NCI-H510A treated with DMSO at 0.1 percent for 48 hours (cell line): ENCODE measurements at places on chromosomes 11 and 22.

DNA sequence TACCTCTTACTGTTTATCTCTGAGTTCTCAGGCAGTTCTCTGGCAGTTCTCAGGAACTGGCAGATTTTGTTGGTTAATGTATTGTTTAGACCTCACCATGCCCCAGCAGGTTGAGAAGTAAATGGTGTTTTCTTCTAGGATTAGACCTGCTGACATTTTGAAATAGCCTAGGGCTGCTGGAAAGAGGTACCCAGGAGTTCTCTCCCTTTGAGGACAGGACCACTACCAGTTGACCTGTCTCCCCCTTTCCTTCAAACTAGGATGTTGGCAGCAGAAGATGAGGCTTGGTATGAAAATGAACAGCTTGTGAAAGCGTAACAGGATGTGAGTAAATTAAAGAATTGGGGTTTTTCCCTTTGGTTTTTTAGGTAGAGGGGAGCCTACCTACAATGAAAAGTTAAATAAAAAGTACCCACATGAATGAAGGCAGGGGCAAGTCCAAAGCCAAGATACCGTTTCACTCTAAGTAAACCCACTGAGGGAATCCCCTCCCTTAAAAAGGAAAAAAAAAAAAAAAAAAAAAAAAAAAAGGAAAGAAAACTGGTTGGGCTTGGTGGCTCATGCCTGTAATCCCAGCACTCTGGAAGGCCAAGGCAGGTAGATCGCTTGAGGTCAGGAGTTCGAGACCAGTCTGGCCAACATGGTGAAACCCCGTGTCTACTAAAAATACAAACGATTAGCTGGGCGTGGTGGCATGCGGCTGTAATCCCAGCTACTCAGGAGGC is 96.2 kb downstream of the PDHX start:
- no peak for DNase-seq

DNA sequence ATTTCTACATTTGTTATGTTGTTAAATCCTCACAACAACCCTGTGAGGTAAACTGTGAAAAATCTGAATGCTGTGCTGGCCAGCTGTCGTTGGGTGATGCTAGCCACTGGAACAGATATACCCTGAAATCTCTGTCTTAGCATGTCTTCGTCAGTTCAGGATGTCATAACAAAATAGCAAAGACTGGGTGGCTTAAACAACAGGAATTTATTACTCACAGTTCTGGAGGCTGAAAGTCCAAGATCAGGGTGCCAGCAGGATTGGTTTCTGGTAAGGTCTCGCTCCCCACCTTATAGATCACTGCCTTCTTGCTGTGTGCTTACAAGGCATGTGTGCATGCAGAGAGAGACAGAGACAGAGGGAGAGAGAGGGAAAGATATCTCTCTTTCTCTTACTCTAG is 211.7 kb downstream of the C11orf91 start:
- no peak for DNase-seq

DNA sequence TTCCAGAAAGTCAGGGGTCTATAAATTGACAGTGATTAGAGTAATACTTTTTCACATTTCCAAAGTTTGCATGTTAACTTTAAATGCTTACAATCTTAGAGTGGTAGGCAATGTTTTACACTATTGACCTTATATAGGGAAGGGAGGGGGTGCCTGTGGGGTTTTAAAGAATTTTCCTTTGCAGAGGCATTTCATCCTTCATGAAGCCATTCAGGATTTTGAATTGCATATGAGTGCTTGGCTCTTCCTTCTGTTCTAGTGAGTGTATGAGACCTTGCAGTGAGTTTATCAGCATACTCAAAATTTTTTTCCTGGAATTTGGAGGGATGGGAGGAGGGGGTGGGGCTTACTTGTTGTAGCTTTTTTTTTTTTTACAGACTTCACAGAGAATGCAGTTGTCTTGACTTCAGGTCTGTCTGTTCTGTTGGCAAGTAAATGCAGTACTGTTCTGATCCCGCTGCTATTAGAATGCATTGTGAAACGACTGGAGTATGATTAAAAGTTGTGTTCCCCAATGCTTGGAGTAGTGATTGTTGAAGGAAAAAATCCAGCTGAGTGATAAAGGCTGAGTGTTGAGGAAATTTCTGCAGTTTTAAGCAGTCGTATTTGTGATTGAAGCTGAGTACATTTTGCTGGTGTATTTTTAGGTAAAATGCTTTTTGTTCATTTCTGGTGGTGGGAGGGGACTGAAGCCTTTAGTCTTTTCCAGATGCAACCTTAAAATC is 5.3 kb downstream of the MALAT1 start:
- no peak for DNase-seq

- DNase-seq: peak; percentile 6
Observed at GRCh38 chr11:9747828-9748227, 84.0 kb downstream of the SWAP70 start.

- no peak for DNase-seq
Observed at GRCh38 chr11:103683576-103683975, 352.9 kb upstream of the DDI1 start.

DNA sequence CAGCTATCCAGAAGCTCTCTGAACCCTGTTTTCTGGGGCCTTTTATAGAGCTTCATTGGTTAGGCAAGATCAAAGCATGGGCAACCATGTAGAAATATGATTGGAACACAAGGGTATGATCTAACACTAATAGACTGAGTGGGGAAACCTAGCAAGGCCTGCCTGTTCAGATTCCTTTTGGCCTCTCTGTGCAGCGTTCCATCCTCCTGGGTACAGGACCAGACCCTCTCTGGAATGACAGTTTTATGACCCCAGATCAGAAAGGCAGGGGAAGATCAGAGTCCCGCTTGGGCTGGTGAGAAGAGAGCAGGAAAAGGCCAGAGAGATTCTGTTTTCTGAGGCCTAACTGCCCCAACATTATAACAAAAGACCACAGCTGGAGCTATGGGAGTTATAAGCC is 36.7 kb upstream of the VWA5A start:
- DNase-seq: no peak

GRCh38 chr22:45421349-45422055 is 8.0 kb downstream of the RIBC2 start:
- DNase-seq: no peak

DNA sequence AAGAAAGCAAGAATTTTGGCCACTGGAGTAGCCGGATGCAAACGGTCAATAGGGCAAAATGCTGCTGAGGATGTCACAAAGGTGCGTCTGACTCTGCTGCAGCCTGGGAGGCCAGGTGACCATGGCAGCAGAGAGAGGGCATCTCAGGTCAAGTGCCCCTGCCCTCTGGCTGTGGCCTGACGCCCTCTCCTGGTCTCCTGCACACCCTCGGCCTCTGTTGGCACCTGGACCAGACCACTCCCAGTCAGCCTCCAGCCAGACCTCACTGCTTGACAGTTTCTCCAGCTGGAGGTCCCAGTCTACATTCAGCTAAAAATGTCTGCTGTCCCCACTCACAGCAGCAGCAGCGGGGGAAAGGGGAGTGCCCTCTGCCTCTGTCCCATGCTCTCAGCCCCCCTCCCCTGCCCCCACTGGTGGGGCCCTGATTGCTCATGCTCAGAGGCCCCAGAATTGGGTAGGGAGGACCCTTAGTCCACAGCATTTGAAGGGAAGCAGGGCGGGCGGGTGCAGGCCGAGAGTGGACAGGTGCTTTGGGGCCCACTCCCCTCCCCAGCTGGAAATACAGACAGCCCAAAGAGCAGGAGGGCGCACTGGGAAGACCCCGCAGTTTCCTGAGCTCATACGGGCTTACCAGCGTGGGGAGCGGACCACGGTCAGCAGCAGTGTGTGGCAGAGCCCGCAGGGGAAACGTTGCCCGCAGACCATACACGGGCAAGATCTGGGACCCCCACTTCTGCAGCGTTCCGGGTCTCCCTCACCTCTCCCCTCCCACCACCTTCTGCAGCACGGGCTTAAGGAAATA is 1.6 kb upstream of the BRSK2 start:
- peak; percentile 5 for DNase-seq

GRCh38 chr11:128714123-128714522 is 20.3 kb downstream of the FLI1 start:
- DNase-seq: no peak

- no peak for DNase-seq
Observed at GRCh38 chr11:86156397-86156955, 87.6 kb upstream of the PICALM start.

DNA sequence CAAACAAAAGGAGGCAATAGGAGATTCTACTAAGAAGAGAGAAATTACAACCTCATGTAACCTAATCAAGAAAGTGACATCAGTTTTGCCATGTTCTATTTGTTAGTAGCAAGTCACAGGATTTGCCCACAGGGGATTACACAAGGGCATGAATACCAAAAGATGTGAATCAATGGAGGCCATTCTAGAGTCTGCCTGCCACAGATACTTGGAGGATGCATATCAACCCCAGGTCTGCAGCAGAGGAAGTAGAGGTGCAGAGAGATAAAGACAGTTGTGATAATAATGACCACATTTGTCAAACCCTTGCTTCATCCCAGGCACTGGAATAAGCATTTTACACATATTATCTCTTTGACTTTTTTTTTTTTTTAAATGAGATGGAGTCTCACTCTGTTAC is 2.4 kb upstream of the ASCC2 start:
- DNase-seq: no peak

GRCh38 chr22:46067159-46068111 is 82.9 kb upstream of the PPARA start:
- DNase-seq: no peak

DNA sequence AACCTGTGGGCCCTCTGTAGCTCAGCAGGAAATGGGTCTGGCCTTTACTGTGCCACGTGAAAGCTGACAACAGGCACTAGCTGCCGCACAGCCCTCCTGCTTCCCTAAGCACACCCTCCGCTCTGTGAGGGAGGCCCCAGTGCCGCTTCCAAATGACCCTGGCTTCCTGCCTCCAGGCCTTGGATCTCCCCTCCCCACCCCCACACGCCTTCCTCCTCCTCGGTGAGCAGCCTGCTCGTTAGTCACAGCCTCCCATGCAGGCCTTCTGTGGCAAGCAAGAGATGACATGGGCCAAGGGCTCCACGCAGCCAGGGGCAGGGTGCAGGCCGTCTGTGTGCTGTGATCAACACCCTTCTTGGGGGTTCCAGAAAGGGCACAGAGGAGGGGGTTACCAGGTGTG is 15.3 kb upstream of the RASL10A start:
- peak; percentile 91 for DNase-seq

- DNase-seq: no peak
Observed at GRCh38 chr11:76559346-76559745, 111.2 kb downstream of the LRRC32 start.

- no peak for DNase-seq
Observed at GRCh38 chr11:15370495-15371147, 255.9 kb downstream of the INSC start.

GRCh38 chr11:12157241-12157661 is 46.9 kb downstream of the MICAL2 start:
- no peak for DNase-seq

DNA sequence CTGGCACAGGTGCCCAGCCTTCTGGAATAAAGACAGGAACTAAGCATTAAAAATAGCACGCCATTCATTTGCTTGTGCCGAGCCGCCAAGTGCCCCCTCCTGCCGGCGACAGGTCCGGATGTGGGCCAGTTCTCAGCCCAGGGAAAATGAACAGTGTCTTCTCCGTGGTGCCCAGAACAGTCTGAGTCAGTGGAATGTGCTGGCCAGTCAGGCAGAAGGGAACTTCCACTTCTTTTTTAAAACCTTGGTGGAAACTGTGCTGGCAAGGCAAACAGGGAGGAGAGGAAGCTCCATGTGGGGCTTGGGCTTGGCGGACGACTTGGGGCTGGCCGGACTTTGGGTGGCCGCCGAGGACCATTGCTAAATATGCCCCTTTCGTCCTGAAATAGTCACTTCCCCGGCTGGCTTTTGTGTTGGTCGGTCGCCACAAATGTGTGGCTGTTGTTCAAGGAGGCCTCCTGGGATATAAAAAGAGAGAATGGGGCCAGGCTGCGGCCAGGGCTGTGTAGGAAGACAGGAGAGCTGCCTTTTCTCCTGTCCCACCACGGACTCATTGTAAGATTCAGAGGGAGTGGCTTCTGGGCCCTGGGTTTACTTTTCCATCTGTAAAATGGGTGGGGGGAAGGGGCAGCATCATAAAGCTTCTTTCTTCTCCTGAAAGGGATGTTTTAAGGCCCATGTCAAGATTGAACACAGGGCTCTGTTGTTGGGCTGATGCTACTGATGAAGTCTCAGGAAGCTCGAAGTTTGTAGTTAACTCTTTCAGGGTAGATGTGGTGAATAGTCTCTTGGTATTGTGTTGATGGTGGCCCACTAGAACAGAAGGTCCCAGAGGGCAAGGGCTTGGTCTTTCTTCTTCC is 101.0 kb downstream of the PTPRJ start:
- DNase-seq: no peak

DNA sequence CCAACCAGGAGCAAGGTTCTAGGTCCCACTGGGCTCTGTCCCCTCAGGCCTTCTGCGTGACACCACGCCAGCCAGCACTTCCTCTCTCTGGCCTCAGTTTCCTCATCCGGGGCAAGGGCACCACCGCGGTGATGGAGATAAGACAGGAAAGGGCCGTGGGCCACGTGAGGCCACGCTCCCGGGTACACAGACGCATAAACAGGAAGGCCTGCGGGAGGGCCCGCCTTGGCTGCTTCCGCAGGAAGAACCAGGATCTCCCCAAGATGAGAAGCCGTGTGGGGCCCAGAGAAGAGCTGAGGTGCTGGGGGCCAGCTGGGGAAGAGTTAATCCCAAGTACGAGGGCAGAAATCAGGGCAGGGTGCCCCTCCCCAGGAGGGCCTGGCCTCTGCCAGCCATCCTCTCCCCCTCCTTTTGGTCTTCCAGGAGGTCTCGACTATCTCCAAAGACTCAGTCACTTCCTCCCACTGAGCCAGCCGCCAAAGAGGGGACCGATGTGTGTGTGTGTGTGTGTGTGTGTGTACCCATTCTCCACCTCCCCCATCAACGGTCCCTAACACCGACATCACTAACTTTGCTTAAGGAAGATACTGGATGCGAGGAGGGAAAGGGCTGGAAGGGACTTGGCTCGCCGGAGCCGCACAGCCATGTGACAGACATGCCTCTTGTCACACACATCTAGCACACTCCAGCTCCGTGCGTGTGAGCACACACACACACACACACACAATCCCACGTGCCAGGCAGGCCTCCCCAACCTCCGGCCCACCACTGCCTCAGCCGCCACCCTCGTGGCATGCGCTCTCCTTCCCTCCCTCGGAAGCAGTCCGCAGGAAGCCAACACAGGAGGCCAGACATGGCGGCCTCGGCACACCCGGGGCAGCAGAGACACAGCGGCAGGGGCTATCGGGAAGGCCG is 1.4 kb downstream of the MFNG start:
- DNase-seq: no peak

- peak; percentile 19 for DNase-seq
Observed at GRCh38 chr11:14969901-14970323, 2.2 kb downstream of the CALCA start.

DNA sequence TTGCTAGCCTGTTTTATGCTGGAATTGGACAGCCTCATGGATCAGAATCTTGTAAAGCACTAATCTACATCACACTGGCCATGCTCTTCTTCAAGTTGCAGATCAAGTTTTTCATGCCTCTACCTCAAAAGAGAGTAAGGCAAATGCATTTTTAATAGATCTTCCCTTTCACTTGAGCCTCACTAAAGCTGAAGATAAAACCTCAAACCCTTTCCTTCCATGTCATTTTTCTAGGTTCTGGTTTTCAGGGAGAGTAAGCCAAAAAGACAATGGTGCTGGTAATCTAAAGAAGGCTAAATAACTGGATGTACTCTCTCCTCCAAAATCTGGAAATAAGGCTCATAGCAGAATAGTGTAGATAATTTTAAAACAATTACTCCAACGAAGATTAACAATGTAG is 28.3 kb downstream of the POU2AF1 start:
- no peak for DNase-seq

- DNase-seq: no peak
Observed at GRCh38 chr11:93482556-93482955, 60.6 kb downstream of the SMCO4 start.

- DNase-seq: no peak
Observed at GRCh38 chr11:58740447-58740846, 8.7 kb upstream of the GLYAT start.
